ENCODE measurements at places on chromosomes 4 and X.

DNA sequence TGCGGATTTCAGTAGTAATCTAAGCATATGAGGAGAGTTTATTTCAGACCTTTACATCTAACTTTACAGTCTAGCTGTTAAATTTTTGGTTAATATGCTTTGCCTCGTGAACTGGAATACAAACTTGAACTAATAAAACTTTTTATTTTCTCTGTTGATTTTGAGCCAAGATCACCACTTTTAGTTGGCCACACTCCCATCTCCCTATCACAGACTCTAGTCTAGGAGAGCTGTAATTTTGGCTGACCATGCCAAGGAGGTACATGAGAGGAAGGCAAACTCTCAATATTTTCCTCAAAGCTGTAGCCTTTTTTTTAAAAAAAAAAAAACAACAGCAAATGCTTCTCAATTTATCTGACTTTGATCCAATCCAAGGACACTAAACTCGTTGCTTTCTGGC, 597.5 kb upstream of the PCDH7 start:
- no peak for DNase-seq

- no peak for DNase-seq
Observed at GRCh38 chr4:32140636-32141035, 1420.5 kb downstream of the PCDH7 start.

DNA sequence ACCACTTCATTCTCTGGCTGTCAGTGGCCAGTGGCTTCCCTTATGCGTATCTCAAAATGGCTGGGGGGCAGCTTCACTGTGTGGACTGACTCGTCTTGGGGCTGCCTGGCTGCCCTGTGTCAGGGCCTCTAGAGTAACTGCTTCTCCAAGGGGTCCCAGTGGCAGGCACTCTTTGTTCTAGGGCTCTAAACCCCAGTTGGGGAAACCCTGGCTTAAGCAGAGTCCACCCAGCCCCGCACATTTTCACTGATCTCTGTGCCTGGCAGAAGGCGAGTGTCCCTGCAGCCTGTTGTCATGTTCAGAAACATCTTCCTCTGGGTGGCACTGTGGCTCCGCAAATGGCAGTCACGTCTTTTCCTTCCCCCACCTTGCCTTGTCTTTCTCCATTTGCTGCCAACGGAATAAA, 59.7 kb downstream of the NBDY start:
- DNase-seq: peak; percentile 35

- DNase-seq: no peak
Observed at GRCh38 chrX:74536832-74537371, 77.5 kb downstream of the RLIM start.

- no peak for DNase-seq
Observed at GRCh38 chrX:149903889-149904748, 23.1 kb downstream of the MAGEA8 start.

GRCh38 chrX:78710171-78710570, 37.3 kb upstream of the LPAR4 start:
- no peak for DNase-seq

DNA sequence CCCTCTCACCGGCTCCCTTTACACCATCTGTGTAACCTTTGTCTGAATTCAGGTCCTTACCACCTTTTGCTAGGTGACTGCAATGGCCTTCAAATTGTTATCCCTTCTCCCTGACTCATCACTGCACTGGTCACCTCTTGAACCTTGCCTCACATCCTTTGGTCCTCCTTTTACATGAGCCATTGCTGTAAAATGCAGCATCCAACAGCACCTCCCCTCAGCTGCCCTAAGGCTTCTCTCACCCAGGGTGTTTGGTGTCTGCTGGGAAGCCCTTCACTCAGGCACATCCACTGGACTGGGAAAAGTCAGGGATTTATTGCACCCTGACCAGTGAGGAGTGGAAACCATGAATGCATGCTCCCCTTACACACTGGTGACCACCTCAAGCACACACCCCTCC, 192.5 kb upstream of the GATB start:
- DNase-seq: no peak

DNA sequence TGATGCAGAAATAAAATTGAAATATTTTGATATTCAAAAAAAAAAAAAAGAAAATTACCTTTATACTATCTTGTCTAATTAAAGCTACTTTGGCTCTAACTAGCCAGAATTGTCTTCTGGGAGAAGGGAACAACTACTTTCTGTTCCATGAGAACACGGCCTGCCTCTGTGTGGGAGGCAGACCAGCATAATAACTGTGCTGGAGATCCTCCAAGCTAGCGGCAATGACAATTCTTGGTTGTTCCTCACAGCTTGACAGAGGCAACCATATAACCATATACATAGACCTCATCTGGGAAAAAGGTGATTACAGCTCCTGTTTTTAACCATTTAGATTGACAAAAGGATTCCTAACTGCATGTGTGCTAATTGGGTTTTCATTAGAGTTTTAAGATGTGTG, 95.7 kb downstream of the RBMX2 start:
- DNase-seq: no peak

DNA sequence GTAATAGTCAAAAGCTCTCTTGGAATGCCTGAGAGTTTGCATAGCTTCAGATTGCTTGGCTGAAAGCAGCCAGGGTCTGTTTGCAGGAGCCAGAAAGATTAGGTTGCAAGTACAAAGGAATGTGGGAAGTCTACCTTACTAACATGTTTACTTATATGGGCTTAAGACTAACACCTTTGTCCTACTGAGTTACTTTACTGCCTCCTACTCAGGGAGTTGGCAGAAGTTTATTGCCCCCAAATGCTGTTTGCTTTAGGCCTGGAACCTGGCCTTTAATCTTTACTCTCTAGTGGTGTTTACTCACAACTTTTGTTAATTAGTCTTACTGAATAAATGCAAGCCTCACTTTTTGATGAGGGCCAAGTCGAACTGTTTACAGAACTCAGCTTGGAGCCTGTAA, 219.4 kb upstream of the ZC4H2 start:
- no peak for DNase-seq

DNA sequence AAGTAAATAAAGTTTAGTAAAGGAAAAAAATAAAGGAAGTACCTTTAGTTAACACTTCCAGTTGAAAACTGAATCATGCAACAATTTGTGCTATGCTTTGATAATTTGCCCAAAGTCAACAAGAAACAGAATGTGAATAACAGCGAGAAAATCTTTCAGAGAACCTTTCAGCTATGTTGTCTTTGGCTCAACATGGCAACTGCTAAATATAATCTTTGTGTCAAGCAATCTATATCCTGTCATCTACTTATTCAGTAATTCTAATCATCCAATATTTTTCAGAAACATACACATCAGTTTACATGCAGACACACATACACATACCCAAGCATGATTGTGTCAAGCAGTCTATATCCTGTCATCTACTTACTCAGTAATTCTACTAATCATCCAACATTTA, 136.0 kb upstream of the PABPC4L start:
- DNase-seq: no peak

DNA sequence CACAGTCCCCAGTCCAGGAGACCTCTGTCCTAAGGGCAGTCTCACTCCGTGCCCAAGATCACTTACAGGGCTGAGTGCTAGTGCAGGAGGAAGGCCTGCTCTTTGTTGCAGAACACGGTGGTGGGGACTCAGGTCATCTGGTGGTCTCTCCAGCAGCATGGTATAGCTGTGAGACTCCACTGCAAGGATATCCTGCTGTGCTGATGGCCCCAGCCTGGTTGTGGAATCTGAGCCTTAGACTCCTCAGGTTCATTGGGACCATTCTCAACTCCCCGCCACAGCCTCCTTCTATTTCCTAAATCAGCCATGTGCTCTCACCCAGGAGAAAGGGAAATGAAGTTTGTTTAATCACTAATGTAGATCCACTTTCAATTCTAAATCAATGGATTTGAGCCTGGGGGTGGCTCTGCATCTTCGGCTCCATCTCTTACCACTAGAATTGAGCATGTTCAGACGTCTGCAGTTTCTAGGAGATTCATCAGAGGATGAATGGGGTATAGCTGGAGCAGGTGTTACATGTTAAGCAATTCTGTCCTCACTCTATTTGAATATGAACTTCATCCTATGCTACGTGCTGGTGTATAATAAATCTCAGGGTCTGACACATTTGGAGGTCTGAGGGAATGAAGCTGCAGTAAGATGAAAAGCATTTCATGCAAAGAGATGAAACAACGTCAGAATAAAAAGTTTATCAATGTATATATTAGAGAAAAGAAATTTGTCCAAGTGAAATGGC, 189.2 kb downstream of the MGST2 start:
- DNase-seq: no peak

- no peak for DNase-seq
Observed at GRCh38 chr4:61446941-61447340, 246.8 kb downstream of the ADGRL3 start.

DNA sequence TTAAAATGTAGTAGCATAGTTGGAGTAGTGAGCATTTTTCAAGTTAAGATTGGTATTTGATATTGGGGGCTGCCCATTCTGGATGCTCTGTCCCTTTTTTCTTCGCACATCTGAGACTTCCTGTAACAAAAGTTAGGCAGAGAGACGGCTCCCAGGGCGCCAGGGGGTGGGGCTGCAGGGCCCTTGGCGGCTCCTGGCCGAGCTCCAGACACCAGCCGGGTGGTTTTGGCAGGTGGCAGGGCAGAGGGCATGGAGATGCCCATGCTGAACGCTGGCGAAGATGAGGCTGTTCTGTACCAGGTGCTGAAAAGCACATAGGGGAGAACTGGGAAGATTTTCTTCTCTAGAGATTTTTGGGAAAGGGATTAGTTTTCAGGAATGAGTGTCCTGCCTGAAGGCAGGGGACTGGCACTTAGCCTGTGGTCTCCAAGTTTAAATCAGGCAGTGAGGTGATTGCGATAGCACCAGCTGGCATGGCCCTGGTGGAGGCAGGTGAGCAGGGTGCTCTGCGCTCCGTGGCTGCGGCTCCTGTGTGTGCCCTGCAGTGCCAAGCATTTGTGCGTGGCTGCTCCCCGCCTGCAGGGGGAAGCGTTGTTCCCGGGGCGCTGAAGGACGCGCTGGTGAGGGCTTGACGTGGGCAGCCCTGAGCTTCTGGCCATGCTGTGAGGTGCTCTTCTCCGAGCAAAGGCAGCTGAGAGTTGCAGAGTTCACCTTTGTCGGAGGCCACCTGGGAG, 23.6 kb upstream of the HGFAC start:
- no peak for DNase-seq

DNA sequence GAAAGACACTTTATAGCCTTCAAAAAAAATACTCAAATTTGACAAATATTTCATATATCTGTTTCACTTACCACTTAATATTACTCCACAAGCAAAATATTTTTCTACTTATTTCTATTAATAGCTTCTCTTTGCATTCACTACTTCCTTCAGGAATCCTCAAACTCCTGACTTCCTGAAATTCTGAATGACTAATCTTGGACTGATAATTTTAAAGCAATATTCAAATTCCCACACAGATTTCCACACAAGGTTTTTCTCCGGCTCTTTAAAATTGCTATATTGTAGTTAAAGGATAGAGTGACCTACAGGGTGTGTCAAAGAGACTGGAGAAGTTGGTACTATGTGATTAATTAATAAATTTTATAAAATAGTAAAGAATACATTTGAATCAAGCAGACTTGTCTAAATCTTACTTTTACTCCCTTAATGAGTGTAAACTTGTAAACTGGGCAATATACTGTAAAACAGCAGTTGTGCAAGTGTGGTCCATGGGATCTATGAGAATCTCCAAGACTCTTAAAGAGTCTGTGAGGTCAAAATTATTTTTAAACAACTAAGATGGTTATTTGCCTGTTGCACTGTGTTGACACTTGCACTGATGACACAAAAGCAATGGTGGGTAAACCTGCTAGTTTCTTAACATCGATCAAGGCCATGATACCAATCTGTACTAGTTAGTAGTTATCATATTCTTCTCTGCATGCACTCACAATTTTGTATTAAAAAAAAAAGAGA, 44.5 kb downstream of the ANKRD17 start:
- no peak for DNase-seq

DNA sequence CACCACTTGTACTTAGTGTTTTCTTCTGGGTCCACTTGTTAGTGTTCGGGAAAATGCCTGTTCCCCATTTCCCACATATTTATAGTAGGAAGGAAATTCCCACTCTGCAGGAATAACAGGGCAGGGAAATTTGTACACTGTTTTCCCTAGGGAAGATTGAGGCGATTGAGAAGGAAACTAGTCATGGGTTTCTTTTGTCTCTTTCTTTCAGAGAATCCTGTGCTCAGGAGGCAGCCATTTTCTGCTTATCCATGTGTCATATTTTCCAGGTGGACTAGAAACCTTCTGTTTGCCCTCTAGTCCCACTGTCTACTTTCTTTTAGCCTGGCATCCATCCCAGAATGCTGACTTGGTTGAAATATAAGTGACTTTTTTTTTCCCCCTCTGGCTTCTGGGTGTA, 299.1 kb upstream of the ANKRD50 start:
- no peak for DNase-seq

DNA sequence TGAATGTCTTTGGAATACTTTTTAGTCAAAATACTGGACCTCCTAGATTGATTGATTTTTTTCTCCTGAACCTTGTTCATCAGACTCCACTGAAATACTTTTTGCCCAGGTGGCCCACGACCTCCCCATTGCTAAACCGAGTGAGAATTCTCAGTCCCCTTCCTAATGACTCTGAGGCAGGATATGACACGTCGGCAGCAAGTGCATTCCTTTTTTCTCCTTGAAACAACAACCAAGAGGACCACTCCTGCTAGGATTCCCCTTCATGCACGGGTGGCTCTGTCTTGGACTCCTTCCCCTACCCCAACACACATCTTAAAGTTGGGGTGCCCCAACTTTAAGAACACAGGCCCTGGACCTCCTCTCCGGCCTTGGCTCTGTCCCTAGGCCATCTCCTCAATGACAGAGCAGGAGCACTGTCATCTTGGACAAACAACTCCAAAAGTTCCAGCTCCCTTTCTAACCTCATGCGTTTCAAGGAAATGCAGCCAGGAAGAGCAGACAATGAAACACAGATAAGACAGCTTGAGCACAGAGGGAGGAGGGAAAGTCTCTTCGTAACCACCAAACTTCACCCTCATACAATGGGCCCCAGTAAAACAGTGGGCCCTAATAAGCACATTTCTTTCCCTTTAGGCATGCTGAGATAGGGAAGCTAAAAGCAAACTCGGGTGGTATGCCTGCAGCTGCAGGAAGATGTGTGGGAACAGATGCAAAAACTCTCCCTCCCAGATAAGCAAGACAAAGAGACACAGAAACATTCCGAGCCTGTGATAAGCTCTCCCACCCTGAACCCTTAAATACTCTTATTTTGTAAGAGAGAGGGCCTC, 33.9 kb downstream of the ZBTB49 start:
- no peak for DNase-seq

GRCh38 chr4:124481123-124481522, 231.4 kb downstream of the ANKRD50 start:
- DNase-seq: no peak

GRCh38 chr4:30181918-30182317, 538.3 kb upstream of the PCDH7 start:
- no peak for DNase-seq

- DNase-seq: no peak
Observed at GRCh38 chrX:11423362-11423818, 130.2 kb downstream of the AMELX start.
